GM10248 (cell line): ENCODE measurements at places on chromosomes 1 and 21.

DNA sequence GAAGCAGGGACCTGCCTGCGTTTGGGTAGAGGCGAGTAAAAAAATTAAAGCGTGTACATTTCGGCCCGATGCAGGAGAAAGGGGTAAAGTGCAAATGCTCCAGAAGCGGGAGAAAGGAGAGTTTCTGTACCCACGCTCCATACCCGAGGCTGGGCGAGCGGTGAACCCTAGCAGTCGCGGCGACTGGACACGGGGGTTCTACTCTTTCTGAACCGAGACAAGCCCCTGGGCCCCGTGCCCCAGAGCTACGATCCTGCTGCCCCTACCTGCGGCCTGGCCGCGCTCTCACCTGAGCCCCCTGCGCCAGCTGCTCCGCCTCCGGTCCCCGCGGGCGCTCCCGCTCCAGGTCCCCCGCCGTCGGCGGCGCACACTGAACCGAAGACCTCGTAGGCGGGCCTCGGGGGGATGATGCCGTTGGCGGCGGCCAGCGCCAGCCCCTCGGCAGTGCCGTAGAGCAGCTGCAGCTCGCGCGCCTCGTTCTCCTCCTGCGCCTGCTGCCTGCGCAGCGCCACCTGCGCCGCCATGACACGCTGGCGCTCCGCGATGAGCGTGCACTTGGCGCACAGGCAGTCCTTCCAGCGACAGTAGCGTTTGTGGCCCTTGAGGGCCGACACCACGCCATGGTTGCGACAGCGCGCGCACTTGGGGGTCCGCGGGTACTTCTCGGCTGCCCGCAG lies 2.4 kb downstream of the DMRTA2 start:
- no peak for DNase-seq

DNA sequence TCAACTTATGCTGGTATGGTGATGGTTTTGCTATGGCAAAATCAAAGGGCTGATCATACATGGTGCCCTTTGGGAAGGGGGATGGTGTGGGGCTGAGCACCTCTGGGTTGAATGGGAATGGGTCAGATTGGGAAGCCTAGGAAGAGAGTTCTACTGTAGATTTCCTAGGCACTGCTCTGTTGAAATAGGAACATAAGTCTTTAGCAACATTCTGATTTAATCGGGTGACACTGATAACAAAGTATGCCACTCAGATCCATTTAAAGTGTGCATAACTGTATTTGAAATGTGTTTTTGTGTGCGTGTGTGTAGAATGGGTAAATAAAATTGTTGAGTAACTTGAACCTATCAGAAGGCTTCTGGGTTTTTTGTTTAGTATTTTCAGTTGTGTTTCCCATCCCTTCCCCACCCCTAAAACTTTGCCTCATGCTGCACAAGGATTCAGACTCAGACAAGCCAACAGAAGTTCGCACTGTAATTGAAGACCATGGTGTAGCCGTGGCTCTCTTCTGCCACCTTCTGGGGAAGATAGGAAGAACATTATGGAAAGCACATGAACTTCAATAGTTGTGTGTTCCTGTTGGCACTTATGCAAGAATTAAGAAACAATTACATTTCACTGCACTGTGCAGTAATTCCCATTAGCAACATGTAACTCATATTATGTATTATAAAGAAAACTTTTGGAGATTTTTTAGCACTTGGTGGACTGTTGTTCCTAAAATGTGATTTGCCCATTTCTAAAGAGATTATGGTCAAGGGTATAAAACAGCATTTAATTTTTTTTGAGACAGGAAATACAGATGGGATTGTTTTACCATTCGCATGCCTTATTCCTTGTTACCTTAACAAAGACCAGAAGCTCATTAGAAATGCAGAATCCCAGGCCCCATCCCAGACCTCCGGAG lies 10.9 kb upstream of the C4BPB start:
- peak; percentile 66 for DNase-seq

DNA sequence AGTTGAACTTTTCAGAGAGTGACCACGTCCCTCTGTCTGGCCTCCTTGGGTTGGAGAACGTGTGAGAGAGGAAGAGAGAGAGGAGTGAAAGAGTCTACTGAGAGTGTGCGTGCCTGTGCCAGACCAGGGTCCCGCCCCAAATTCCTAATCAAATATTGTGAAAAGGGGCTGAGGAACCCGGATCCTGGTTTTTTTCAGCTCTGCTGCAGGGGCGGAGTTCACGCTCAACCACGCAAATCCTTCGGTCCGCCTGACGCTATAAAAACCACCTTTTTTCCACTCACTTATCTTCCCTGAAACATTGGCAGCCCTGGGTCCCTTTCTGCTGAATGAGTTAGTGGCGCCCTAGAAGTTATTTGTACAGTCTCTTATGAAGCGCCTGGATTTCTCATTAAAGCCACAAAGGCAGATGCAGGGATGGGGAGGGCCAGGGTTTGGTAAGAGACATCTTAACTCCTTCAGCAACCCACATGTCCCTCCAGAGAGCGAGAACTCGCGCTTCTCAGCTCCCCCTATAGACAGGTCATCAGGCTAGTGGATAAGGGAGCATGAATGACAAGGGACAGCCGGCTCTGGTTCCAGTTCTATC lies at the start of gene FMOD:
Gene FMOD, minus strand, starts transcription at position 86 of the 589 bp plus-strand sequence. CDS start 2,852 bp downstream, outside the sequence.
- peak; percentile 41 for DNase-seq

- DNase-seq = no peak
These were observed 293.4 kb downstream of the ADGRL2 start for GRCh38 chr1:82094136-82094535.

DNA sequence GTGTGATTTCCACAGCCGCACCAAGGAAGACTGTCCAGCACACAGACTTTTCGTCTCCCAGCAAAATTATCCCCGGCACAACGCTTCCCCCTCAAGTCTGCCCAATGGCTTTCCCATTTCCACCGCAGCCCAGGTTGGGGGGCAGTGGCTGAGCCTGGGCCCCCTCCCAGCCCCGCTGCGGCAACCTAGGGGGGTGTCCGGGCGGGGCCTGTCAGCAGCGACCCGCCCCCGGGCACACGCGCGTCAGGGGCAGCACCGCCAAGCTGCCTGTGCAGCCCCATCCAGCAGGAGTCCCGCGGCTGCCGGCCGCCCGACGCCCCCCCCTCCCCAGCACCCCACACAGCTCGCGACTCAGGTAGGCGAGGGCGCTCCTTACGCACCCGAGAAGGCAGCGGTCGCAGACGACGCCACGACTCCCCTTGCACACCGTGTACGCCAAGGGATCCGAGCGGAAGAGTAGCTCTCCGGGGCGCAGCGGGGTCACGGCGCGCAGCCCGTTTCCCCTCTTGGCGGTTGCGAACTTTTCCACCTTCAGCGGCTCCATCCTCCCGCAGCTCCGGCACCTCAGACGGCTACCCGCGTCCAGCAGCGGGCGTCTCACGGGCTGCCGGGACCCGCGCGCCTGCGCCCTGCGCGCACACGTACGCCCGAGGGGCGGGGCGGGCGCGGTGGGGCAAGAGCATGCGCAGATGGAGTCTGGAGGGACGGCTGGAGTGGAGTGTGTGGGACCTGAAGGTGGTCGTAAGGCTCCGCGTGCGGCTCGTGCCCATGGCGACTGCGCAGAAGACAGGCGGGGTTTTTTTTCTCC lies at the start of gene SMYD3:
Gene SMYD3, minus strand, starts transcription at position 606 of the 808 bp plus-strand sequence.
- DNase-seq = peak; percentile 94

GRCh38 chr1:41880261-41880660 lies 38.5 kb downstream of the HIVEP3 start:
- no peak for DNase-seq

GRCh38 chr1:166839600-166840308 lies 479 bp downstream of the POGK start:
- DNase-seq = peak; percentile 63

DNA sequence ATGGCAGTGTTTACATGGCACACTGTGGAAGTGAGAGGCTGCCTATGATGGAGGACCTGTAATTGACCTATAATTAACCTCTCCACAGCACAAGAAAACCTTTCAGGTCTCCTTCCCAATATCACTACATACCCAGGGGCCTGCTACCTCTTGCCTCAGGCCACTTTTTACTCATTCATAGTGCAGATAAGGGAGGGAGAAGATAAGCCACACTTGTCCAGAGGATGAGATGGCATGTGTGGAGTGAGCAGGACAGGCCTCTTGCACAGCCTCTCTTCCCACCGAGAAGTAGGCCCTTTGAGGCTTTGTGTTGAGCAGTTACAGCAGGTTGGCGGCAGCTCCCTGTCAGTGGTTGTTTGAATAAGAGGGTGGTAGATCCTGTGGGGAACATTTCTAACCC lies 31.1 kb upstream of the IKBKE start:
- DNase-seq = no peak

GRCh38 chr1:31828926-31829690 lies 13.3 kb upstream of the SPOCD1 start:
- DNase-seq = no peak

DNA sequence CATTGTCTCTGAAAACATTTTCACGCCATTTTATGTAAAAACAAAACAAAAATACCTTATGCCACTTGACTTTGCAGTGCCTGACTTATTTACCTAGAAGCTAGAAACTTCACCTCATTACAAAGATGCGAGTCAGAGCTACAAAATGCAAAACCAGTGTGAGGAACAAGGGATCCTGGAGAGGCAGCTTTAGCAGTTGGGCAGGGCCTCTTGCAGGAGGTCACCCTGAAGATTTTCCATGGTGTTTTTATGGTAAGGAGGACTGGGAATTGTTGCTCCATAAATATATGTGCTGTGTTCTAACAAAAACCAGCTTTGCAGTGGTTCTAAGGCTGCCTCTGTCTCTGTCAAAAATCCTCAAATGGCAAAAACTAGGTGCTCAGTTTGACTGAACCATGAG lies 36.4 kb upstream of the TARBP1 start:
- DNase-seq = no peak

- DNase-seq = no peak
These were observed 192.2 kb downstream of the PLPP3 start for GRCh38 chr1:56387071-56387740.

DNA sequence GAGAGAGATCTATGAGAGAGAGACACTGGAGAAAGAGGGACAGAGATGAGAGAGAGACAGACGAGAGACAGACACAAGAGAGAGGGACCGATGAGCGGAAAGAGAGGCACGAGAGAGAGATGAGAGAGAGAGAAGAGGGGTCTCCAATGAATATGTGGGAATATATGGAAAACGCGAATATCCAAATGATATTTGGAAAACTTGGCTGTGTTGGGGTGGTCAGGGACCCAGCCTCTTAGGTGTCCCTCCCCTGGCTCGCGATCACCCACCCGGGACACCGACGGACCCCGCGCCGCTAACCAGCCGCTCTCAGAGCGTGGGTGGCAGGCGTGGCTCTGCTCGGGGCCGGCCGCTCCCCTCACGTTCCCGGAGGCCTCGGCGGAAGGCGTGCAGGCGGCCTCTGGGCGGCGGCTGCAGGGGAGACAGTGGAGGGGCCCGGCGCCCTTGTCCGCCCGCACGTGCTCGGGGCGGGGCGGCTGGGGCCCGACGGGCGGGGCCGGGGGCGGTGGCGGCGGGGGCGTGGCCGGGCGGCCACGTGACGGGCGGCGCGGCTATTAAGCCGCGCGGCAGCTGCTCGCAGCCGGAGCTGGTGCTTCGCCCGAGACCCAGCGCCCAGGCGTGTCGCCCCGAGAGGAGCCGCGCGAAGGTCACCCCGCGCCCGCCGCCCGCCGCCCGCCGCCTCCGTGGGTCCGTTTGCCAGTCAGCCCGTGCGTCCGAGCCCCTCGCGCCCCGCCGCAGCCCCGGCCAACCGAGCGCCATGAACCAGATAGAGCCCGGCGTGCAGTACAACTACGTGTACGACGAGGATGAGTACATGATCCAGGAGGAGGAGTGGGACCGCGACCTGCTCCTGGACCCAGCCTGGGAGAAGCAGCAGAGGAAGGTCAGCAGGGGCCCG lies at the start of gene ACTN2:
Gene ACTN2, plus strand, starts transcription at position 583 of the 898 bp plus-strand sequence. Its CDS starts 175 bp downstream, at position 758.
- peak; percentile 66 for DNase-seq

DNA sequence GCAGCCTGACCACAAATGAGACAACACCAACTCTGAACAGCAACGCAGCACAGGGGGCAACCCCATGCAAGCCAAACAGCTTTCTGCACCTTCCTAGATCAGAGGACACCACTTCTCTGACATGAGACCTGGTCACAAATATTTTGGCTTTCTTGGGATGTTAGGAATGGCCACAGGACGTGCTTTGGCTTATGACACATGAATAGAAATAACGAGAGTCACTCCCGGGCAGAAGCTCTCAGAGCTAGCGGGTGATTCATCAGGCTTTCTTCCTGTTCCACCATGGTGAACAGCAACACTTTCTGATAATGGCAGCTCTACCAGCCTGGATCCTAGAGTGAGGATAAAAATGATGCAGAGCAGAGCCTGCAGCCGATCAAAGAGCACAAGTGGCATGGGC lies 39.4 kb downstream of the PAFAH2 start:
- no peak for DNase-seq

DNA sequence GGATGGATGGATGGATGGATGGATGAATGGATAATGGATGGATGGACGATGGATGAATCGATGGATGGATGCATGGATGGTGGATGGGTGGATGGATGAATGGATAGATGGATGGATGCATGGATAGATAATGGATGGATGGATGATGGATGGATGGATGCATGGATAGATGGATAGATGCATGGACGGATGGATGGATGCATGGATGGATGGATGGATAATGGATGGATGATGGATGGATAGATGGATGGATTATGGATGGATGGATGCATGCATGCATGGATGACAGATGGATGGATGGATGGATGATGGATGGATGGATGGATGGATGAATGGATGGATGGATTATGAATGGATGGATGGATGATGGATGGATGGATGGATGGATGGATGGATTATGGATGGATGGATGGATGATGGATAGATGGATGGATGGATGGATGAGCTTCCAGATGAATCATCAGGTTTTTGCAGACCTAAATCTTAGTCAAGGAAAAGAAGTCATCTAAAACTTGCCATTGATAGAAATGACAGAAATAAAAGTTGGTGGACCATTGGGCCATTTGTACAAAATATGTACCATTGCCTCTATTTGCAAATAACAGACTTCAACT lies 175.4 kb upstream of the KLHDC7A start:
- DNase-seq = no peak

DNA sequence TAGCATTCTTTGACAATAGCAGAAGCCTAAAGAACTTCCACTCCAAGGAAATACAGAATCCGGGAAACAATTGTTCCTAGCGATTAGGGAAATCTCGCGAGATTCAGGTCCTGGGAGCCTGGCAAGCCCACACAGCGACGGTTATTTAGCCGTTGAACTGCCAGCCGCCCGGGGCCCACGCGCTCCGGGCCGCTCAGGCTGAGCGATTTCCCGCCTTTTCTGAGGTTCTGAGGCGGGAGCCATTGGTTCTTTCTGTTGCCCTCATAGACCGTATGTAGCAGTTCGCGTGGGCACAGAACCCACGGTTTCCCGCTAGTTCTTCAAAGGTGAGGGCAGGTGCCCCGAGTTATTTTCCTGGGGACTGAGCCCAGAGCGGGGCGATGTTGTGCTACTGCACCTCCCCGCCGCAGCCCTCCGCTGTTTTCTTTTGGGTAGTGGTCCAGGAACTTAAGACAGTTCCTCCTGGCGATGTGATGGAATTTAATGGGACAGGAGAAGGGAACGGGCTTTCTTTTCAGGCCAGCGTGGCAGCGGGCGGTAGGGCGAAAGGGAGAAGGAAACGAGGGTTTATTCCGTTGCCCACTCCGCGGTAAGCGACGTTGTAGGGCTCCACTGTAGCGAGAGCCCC lies at the start of gene SYCP1:
Gene SYCP1, plus strand, starts transcription at position 171 of the 628 bp plus-strand sequence. CDS start 602 bp downstream, outside the sequence.
- DNase-seq = no peak

GRCh38 chr1:91148641-91149069 lies 126.8 kb upstream of the ZNF644 start:
- no peak for DNase-seq

DNA sequence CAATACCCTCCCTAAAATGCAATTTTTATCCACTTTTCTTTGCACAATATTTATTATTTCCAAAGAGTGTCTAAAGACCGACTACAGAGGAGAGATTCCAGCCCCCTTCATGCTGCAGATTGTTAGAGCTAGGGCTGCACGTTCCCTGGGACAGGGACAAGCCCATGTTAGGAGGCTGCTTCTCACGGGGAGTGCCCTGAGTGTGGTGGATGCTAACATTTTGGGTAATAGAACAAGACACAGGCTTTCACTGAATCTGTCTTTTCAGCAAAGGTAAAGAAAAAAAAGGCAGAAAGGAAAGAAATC lies 125.4 kb downstream of the RIPK4 start:
- no peak for DNase-seq
